Uterus (tissue), 4 donors: ENCODE measurements at places on chromosomes 6 and 20. TPM values are rescaled to one million over a fixed set of nuclear protein-coding genes. Genes with fewer than 3 reads are reported as not detected.

DNA sequence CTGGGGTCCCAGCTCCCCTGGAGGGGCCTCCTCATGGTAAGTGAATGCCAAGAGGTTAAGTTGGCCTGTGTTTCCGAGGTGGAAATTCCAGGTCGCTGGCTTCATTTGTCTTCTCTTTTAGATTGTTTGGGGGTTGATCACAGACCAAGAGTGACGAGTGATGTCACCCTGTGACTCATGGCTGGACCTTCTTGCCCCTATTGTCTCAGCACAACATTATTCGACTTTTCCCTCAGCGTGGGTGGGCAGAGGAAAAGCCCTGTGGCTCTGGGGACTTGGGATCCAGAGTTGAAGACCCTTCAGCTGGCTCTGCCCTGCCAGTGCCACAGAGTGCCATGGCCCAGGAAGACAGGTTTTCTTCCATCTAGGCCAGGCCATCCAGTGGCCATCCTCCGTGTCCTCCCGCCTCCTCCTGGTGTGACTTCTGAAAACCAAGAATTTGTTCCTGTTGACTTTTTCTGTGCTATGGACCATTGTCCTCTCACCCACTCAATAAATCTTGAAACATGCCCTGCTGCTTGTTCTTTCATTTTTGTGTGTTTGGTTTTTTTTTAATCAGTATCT is 15.4 kb upstream of the SNHG17 start:
- DNase-seq, result no peak
- no peak overlapping the region for H3K4me3 ChIP-seq
- no peaks in the 10 kb centered on the region for H3K4me1 ChIP-seq
- H3K27ac ChIP-seq, result no peak overlapping the region
- no peaks in the 10 kb centered on the region for H3K27me3 ChIP-seq
- H3K36me3 ChIP-seq, result no peaks in the 10 kb centered on the region

- no peak for DNase-seq
- no peaks in the 10 kb centered on the region for H3K4me1 ChIP-seq
- H3K27ac ChIP-seq, result no peak overlapping the region
- H3K36me3 ChIP-seq, result no peaks in the 10 kb centered on the region
- H3K27me3 ChIP-seq, result no peaks in the 10 kb centered on the region
Observed at GRCh38 chr6:87971605-87972262, 75.9 kb upstream of the SPACA1 start.

- H3K27ac ChIP-seq, result no peak overlapping the region
- H3K4me1 ChIP-seq, result no peaks in the 10 kb centered on the region
- no peak for DNase-seq
- H3K27me3 ChIP-seq, result no peaks in the 10 kb centered on the region
- no peak overlapping the region for H3K4me3 ChIP-seq
Observed at GRCh38 chr6:6926856-6927255, 180.9 kb upstream of the RREB1 start.

DNA sequence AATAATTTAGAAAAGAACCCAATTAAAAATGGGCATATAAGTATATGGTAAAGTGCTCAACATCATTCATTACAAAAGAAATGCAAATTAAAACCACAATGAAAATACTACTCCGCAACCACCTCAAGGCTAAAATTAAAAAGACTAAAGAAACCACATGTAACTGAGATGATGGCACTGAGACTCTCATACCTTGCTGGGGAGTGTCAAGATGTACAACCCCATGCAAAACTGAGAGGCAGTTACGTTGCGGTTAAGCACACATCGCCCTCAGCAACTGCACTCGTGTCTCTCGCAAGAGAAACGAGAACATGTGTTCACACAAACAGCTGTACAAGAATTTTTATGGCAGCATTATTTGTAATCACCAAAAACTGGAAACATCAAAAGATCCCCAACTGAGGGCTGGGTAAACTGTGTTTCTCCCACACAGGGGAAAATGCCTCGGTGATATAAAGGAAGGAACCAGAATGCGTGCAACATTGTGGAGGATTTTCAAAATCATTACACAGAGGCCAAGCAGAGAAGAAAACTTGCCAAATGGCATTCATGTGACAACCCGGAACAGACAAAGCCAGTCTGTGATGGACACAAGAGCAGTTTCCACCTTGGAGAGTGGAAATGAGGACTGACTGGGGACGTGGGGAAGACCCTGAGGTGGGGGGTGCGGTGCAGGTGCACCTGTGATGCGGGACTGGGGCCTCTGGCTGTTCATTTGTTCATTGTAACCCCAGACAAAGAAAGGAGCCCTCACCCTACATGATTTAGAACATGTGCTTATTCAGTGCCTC is 144.9 kb downstream of the WDR27 start:
- peaks cover 4% of the 10 kb centered on the region for H3K4me1 ChIP-seq
- no peaks in the 10 kb centered on the region for H3K27me3 ChIP-seq
- no peak for DNase-seq
- H3K27ac ChIP-seq, result peak overlapping the region; percentile 47

The KIAA0408 gene
- total RNA-seq, result 3.3 TPM

DNA sequence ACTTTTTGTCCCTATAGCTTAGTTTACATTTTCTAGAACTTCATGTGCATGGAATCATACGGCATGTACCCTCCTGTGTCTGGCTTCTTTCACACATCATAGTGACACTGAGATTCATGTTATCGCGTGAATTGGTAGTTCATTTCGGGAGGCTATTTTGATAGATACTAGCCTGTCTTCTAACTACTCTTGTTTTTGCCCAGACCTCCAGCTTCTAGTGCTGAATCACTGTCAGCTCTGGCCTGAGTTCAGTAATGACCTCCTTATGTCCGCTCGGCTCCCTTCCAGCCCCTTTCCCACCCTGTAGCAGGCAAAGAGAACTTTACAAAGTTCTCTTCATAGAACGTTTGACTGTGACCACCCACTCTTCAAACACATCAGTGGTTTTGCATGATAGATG is 14.1 kb downstream of the MYBL2 start:
- H3K36me3 ChIP-seq, result no peaks in the 10 kb centered on the region
- no peak overlapping the region for H3K4me3 ChIP-seq
- no peak for DNase-seq
- no peaks in the 10 kb centered on the region for H3K27me3 ChIP-seq

The TNF gene
- total RNA-seq, result not detected

The SLC4A11 gene
- total RNA-seq, result 0.76 TPM

DNA sequence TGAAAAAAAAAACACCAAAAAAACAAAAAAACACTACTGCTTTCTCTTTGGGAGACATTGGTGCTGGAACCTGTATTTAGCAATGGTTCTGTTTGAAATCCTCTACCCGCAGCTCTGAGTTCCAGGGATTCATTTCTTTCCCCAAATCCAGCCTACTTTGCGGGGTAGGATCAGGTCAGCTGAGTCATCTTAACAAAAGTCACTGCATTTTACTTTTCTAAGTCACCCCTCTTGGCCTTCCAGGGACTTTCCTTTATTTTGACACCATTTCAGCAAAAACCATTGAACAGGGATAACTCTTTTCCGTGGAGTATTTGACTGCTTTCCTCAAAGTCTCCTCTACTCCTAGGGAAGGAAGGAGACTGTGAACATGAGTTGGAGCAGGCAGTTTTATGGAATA is 837.6 kb downstream of the MAFB start:
- no peak overlapping the region for H3K4me3 ChIP-seq
- peak overlapping the region; percentile 56 for H3K27ac ChIP-seq
- H3K27me3 ChIP-seq, result no peaks in the 10 kb centered on the region

GRCh38 chr6:116412270-116412669 is 41.5 kb downstream of the DSE start:
- H3K36me3 ChIP-seq, result no peaks in the 10 kb centered on the region
- no peaks in the 10 kb centered on the region for H3K27me3 ChIP-seq

The CRISP3 gene
- total RNA-seq, result not detected

- no peaks in the 10 kb centered on the region for H3K27me3 ChIP-seq
- H3K36me3 ChIP-seq, result no peaks in the 10 kb centered on the region
- no peak overlapping the region for H3K27ac ChIP-seq
- no peaks in the 10 kb centered on the region for H3K4me1 ChIP-seq
- DNase-seq, result no peak
- no peak overlapping the region for H3K4me3 ChIP-seq
Observed at GRCh38 chr6:72826744-72827438, 205.0 kb downstream of the KCNQ5 start.

GRCh38 chr6:36962874-36963273 is 8.3 kb downstream of the PI16 start:
- no peaks in the 10 kb centered on the region for H3K27me3 ChIP-seq
- DNase-seq, result no peak
- H3K4me1 ChIP-seq, result no peaks in the 10 kb centered on the region
- no peak overlapping the region for H3K27ac ChIP-seq
- H3K4me3 ChIP-seq, result no peak overlapping the region
- no peaks in the 10 kb centered on the region for H3K36me3 ChIP-seq

- no peaks in the 10 kb centered on the region for H3K36me3 ChIP-seq
- H3K4me3 ChIP-seq, result no peak overlapping the region
- H3K4me1 ChIP-seq, result peaks cover 2% of the 10 kb centered on the region
- no peak overlapping the region for H3K27ac ChIP-seq
- DNase-seq, result no peak
Observed at GRCh38 chr6:14674458-14674857, 556.9 kb downstream of the CD83 start.
